ENCODE measurements at places on chromosomes 4 and X.

DNA sequence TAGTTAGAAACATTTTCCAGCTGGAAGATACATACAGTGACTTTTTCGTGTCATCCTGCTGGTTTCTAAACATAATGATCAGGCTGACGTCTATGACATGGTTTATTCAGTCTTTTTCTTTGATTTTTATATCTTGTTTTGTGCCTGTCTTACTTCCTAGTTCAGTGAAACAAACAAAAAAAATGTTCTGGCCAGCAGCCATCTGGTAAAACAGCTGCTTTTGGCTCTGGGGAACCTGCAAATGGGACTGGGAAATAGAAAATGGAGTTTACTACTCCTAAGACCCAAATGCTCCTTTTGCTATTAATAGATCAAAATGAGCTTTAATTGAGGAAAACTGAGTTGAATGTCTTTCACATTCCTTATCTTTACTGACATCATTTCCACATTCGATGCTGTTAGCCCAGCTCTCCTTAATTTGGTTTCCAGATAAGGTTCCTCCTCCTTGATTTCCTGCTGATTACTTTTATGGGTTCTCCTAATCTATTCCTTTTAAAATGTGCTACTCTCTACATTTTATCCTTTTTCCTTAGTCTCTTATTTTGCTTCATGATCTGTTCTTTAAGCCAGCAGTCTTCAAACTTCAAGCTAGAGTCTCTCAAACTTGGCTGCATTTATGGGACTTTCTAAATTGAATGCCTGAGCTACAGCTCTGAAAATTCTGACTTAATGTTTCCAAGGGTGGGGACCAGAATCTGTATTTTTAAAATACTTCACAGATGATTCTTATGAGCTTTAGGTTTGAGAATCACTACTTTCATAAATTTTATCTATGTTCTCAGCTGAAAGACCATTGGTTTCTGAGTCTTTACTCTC lies 499.5 kb downstream of the ANKRD50 start:
- no peak for DNase-seq

- no peak for DNase-seq
Measured at GRCh38 chr4:52112411-52112810, 61.3 kb downstream of the SPATA18 start.

DNA sequence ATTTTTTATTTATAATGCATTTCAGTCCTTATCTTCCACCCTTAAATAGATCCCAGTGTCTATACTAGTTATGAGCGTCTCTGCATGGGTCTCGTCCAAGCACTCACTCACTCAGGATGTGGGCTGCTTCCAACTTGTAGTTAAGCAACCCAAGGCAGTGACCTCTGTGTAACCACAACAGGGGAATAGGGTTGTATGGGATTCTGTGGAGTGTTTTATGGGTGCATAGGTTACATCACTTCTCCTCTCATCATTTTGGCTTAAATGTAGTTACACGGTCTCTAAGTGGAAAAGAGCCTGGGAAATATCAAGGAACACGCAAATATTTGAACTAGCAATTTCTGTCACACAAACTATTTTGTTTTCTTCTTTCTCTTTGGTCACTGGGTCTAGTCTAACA lies 931.0 kb downstream of the STIM2 start:
- no peak for DNase-seq

DNA sequence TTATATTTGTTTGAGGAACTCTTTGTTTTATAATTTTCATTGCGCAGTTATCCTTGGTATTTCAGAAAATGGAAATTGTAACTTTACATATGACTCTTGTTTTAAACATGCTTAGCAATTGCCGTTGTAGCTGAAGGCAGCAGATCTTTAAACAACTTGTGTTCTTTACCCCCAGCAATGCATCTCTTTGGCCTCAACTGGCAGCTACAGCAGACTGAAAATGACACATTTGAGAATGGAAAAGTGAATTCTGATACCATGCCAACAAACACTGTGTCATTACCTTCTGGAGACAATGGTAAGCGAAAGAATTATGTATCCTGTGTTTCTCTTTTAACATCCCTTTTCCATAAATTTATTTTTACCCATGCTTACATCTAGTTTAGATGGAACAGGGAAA lies 263.6 kb downstream of the DCTD start:
- DNase-seq = no peak

- no peak for DNase-seq
Measured at GRCh38 chrX:82692991-82693390, 815.1 kb upstream of the POU3F4 start.

Measured in activated CD4-positive, alpha-beta T cell treated with anti-CD3 and anti-CD28 coated beads for 36 hours (primary cell).